Stimulated activated CD4-positive, alpha-beta T cell treated with anti-CD3 and anti-CD28 coated beads, Interleukin-1b, Interleukin-23, amount 100 ng/mL, for 4 hours (primary cell): ENCODE measurements at places on chromosomes 2 and 18.

DNA sequence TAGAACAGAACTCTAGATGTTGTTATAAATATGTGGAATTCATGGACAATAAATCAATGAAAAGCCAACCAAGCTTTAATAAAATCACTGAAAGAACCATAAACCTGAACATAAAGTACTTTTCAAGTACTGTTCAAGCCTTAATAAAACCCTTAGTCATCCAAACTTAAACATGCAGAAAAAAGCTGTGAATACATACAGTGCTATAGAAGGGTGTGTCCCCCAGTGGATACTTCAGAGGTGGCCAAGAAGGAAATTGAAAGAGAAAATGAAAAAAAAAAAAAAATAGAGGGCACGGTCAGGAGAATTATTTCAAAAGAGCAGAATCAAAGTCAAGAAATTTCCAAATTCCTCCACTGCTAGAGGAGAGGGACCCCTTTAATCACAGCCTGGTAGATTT is 141.1 kb downstream of the SP100 start:
- DNase-seq: no peak

GRCh38 chr2:207885010-207885409 is 115.3 kb upstream of the FZD5 start:
- no peak for DNase-seq

DNA sequence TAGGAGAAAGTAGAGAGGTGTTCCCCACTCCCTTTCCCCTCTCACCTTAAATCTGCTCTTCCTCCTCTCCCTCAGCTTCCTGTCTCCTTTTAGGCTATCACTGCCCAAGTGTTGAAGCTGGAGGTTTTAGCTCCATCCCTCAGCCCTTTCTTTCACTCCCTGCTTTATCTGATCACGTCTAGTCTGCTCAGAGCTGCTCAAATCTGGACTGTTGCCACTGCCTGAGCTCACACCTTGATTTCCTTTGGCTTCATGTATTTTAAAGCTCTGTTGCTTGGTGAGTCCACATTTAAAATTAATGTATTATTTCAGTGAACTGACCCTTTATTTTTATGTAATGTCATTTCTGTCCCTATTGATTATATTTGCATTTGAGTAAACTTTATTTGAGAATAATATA is 236.6 kb downstream of the PTGR3 start:
- DNase-seq: no peak

- no peak for DNase-seq
These were observed 52.5 kb downstream of the KCNE4 start for GRCh38 chr2:223104336-223105132.

GRCh38 chr2:240147911-240148587 is 7.6 kb upstream of the OTOS start:
- DNase-seq: no peak

DNA sequence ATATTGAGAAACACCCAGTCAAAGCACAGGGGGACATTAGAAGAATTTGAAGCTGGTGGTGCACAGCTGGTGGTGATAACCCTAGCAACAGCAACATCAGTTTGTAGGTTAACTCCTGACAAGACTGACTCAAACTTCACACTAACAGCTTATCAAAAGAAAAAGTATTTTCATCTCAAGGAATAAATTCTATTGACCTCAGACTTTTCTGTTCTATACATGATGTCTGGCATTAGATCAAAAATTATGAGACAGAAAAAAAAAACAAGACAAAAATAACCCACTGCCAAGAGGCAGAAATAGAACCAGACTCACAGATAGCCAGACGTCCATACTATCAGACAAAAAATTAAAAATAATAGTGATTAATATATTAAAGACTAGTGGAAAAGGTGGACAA is 126.1 kb downstream of the COL6A3 start:
- no peak for DNase-seq

DNA sequence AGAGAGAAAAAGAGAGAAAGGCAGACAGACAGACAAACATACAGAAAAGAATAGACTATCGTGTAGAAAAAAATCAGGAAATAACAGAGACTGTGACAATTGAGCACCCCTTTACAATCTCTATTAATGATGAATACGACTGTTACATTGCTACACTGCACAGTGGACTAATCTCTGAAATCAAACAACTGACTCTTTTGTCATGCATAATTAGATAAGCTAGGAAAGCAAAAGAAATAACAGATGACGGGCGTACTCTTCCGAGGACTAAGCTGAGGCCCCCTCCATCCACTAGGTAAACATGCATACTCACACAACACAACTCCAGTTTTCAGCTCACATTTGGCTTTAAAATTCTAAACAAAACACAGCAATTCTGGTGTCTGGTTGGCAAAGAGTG is 267.0 kb downstream of the NOL4 start:
- no peak for DNase-seq

GRCh38 chr2:113283704-113284284 is 5.1 kb upstream of the PAX8 start:
- DNase-seq: no peak

- DNase-seq: no peak
These were observed 923 bp downstream of the AMER3 start for GRCh38 chr2:130756053-130756873.

GRCh38 chr2:60565472-60565871 is 12.0 kb upstream of the BCL11A start:
- no peak for DNase-seq

DNA sequence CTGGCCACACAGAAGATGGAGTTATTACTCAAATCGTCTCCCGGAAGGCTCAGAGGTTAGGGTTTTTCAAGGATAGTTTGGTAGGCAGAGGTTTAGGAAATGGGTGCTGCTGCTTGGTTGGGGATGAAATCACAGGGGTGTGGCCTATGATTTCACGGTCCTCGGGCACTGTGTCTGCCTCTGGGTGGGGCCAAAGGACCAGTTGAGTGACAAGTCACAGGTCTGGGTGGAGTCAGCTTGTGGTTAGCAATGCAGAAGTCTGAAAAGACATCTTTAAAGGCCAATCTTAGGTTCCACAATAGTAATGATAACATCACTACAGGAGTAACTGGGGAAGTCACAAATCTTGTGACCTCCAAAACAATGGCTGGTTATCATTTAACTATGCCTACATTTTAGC is 387.8 kb downstream of the ZNF521 start:
- no peak for DNase-seq

DNA sequence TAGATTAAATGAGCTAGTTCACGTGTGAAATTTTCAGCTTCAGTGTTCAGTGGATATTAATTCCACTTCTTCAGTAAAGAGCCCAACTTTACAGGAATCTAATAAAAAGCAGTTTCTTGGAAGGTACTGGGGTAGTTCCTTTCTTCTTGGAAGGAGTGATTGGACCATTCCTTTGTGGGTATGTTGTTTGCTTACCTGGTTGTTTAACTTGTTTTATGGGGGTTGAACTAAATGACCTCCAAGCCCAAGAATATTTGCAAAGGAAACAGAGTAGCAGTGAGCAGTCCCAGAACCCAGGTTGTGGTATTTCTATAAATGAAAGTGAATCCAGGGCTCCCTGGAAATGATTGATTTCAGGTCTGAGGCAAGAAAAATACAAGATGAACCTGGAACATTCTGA is 31.4 kb downstream of the KCNJ13 start:
- no peak for DNase-seq

- no peak for DNase-seq
These were observed 198.9 kb downstream of the ADCYAP1 start for GRCh38 chr18:1103537-1103936.

DNA sequence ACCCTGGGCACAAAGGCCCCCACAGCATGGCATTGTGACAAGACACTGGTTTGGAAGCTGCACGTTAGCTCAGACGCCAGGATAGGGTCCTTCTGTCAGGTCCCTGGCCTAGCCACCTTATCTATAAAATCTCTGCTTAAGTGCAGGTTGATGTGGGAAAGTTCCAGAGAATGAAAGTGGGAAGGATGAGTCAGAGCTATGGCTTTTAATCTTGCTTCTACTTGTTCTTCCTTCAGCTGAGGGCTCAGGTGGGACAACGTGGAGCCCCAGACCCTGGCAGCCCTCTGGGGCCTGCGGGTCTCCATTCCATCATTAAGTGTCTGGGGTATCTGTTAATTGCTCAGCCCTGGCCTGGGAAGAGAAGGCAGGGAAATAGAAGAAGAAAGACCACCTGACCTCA is 64.5 kb downstream of the CELF4 start:
- no peak for DNase-seq

DNA sequence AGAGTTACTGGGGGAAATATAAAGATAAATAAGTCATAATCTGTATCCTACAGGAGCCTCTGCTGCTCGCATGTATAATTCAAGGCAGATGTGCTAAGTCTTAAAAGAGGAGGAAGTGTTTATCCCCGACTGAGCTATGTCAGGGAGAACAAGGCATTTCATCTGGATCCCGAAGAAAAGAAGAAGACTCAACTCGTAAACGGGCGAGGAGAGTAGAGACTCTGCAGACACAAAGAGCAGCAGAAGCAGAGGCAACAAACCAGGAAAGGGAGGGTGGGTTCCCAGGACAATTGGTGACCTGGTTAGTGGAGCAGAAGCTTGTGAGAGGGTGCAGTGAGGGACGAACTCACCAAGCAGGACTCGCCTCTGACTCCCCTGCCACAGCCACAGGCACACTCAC is 368.6 kb downstream of the EIPR1 start:
- DNase-seq: no peak

DNA sequence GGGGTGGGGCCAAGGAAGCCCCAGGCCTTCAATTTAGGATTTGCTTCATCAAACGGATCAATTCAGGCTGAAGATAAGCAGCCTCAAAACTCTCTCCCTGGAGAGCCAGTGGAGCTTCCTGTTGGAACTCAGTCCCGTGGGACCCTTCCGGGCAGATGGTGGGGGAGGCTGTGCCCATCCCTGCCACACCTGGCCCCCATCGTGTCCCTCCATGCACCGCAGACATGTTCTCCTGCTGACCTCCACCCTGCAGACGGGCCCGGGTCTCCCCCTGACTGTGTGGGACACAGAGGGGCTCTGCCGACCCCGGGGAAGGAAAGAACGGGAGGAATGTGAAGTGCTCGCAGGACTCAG is 144.2 kb downstream of the TPO start:
- no peak for DNase-seq

GRCh38 chr18:3529077-3529476 is 79.1 kb downstream of the TGIF1 start:
- DNase-seq: no peak

DNA sequence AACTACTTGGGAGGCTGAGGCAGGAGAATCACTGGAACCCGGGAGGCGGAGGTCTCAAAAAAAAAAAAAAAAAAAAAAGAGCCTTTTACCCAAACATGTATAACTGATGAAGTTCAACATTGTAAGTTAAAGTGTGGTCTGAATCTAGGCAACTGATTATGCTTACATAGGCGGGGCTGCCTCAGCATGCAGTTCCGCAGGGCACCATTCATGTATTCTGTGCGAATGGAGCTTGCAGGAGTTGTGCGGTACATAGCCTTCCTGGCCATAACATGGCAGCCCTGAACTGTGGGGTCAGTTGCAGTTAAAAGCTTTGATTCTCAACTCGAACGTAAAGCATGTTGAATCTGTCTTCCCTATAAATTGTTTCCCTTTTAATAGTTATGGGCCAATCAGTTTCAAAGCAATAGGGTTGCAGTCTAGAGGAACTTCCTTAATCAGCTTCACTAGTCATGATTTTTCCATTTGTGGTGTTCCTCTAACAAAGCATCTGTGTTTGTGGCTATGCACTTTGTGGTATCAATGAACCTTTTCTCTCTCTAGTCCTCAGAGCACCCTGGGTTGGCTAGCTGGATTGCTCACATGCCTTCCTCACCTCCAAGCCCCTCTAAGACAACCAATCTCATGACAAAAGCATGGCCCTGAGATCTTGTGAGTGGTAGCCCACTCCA is 30.6 kb upstream of the CEP68 start:
- DNase-seq: no peak

GRCh38 chr2:187890690-187891089 is 336.5 kb upstream of the TFPI start:
- no peak for DNase-seq

- DNase-seq: no peak
These were observed 62.5 kb upstream of the BCL2L11 start for GRCh38 chr2:111058264-111058663.

GRCh38 chr18:79672490-79673276 is 6.9 kb upstream of the CTDP1 start:
- no peak for DNase-seq

- DNase-seq: no peak
These were observed 26.6 kb downstream of the LPIN2 start for GRCh38 chr18:2986150-2986865.

DNA sequence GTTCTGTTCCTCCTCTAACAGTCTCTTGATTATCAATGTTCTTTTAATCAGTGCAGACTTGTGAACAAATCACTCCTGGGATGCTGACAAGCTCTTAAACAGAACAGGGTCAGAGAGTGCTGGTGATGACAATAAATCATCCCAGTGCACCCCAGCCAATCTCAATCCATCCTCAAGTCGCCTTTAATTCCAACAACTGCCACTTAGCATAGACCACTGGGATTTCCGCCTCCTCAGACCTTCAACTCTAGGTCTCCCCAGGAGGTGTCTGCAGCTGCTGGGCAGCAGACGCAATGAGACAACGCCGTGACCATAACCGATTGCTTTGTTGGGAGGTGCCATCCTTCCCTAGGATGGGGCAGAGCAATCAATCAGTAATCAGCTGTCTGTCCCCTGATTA is 184.2 kb upstream of the ACAA2 start:
- no peak for DNase-seq

- peak; percentile 68 for DNase-seq
These were observed 873 bp upstream of the SH3RF3 start for GRCh38 chr2:109128048-109128615.

DNA sequence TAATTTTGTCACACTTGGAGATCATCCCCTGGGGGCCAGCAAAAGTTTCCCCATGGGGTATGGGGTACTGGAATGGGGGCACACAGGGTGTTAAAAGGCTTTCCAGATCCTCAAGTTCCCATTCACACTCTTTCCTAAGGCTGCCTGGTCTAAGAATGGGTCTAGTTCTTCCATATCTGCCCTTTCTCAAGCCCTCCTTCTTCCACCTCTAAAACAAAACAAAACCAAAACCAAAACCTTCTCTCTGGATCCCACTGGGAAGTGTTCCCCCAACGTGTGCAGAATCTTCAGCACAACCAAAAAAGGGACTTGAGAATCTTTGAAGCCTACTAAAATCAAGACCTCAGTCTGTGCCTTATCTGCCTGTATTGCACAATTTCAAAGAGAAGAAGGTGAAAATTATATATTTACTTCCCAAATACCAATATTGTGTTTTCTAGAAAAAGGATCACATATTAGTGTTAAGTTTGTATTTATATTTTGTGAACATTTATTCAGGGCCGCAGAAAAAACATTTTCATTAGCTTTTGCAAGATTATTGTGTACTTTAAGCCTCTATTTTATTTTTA is 207.2 kb upstream of the TCF4 start:
- DNase-seq: no peak
